Gastrocnemius medialis (tissue), 4 donors: ENCODE measurements at places on chromosomes 7 and 10. TPM values are rescaled to one million over a fixed set of nuclear protein-coding genes. Genes with fewer than 3 reads are reported as not detected.

DNA sequence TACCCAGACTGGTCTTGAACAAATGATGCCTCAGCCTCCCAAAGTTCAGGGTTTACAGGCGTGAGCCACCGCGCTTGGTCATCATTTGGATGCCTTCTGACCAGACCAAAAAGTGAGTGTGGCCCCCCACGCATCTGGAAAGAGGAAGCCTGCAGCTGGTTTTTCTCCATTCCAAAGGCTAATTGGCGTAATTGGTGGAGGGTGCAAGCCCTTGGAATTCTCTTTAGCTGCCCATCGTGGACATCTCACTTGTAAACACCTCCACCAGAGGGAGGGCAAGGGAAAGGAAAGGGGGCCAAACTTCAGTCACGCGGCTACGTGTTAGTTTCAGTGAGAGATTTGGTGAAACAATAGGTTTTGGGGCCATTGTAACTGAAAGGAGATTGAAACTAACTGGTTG, 4.1 kb upstream of the ARHGAP21 start:
- DNase-seq: no peak

DNA sequence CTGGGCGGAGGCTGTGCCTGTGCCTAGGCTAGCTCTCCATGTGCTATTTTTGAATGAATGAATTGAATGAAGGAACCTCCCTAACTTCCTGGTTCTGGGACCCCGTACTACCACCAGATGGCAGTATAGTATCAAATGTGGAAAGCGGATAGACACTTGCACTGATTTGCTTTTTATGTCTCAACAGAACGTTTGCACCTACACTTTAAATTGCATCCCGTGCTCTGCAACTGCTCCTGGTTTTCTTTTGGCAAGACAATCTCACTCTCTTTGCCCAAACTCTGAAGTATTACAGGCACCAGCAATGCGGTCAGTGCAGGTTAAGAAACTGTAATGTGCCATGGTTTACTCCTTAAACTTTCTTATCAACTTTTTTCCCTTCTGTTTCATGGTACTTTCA, 6.5 kb downstream of the FZD8 start:
- DNase-seq: no peak

GRCh38 chr10:100828738-100829096, 83.3 kb downstream of the PAX2 start:
- no peak for DNase-seq

GRCh38 chr10:65194555-65194954, 1673.4 kb downstream of the REEP3 start:
- no peak for DNase-seq

GRCh38 chr7:50069613-50070012, 23.4 kb downstream of the ZPBP start:
- DNase-seq: no peak

DNA sequence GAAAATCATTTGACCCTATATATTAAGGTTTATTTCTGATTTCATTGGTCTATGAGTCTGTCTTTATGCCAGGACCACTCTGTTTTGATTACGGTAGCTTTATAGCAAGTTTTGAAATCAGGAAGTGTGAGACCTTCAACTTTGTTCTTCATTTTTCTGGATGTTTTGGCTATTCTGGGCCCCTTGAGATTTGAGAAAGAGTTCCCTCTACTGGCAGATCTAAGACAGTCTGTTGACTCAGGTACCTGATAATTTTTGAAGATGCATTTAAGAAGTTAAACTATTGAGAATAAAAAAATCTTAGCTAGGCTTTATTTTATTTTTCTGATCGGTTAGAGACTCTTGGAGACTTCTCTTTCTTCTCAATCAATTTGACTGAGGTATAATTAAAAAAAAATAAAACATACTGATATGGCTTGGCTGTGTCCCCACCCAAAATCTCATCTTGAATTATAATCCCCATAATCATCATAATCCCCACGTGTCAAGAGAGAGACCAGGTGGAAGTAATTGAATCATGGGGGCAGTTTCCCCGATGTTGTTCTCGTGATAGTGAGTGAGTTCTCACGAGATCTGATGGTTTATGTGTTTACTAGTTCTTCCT, 209.2 kb downstream of the SNX10 start:
- DNase-seq: no peak

The EPO gene
- total RNA-seq: not detected

The RASSF4 gene
- 39.7 TPM for total RNA-seq

The GRID1 gene
- 1.2 TPM for total RNA-seq

The IL6 gene
- total RNA-seq: not detected

The NPFFR1 gene
- 0.03 TPM for total RNA-seq

The GHRHR gene
- not detected for total RNA-seq
